Bronchial epithelial cell (primary cell): ENCODE measurements at places on chromosomes 16 and 17.

GRCh38 chr16:67451061-67451703, 20.3 kb downstream of the HSD11B2 start:
- no peak for DNase-seq

GRCh38 chr17:79841369-79842135, 2.3 kb upstream of the CBX4 start:
- DNase-seq = no peak

DNA sequence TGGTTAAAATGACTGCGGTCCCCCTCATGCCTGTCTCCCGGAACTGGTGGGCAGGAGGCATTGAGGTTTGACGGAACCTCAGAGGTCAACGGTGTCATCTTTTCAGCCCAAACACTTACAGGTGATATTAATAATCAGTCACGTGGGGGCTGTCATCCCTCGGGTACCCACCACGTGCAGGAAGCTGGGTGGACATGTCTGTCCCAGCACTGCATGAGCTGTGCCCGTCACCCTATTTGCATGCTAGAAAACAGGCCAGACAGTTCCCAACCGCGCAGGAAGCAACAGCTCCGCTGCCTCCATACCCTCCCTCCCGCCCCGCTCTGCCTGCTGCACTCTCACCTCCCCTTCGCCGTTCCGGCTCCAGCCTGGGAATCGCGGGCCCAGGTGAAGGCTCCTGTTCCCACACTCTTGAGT, 1.4 kb downstream of the SYNGR3 start:
- no peak for DNase-seq

GRCh38 chr17:56891751-56892150, 22.1 kb downstream of the TRIM25 start:
- DNase-seq = no peak

DNA sequence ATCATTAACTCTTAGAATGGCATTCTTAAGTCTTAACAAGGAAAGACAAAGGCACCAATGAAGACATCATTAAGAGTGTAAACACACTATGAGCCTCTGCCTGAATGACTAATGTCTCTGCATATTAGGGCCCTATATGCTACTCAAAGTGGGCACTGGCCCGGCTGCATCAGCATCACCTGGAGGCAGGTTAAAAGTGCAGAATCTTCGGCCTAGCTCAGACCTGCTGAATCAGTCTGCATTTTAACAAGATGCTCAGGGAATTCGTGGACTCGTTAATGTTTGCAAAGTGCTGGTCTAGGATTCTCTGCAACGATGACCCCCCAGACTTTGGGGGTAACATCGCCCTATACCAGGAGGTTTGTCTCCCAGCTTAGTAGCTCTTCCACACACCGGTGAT, 6.7 kb downstream of the MPP3 start:
- DNase-seq = no peak

DNA sequence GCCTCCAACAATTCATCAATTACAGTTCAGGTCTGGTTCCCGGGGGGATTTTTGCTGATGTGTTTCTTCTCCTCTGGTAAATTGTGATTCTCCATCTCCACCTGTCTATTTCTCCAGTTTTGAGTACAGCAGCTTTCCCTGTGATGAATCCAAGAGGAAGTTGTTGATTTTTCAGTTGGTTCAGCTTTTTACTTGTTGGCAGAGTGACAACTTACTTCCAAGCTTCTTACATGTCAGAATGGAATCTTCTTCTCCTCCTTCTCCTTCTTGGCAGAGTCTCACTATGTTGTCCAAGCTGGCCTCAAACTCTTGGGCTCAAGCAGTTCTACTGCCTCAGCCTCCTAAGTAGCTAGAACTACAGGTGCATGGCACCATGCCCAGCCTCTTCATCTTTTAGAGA, 33.4 kb upstream of the TMEM92 start:
- DNase-seq = no peak

- DNase-seq = no peak
These were observed 25.2 kb downstream of the DEF8 start for GRCh38 chr16:89973654-89974335.
